Type B pancreatic cell (in vitro differentiated cells): ENCODE measurements at places on chromosomes 7 and 10.

- DNase-seq, result no peak
Observed at GRCh38 chr7:150363872-150364271, 4.8 kb upstream of the REPIN1 start.

GRCh38 chr7:16841681-16842080 is 36.9 kb upstream of the AGR2 start:
- no peak for DNase-seq

- DNase-seq, result no peak
Observed at GRCh38 chr7:20021831-20022230, 195.4 kb downstream of the MACC1 start.

DNA sequence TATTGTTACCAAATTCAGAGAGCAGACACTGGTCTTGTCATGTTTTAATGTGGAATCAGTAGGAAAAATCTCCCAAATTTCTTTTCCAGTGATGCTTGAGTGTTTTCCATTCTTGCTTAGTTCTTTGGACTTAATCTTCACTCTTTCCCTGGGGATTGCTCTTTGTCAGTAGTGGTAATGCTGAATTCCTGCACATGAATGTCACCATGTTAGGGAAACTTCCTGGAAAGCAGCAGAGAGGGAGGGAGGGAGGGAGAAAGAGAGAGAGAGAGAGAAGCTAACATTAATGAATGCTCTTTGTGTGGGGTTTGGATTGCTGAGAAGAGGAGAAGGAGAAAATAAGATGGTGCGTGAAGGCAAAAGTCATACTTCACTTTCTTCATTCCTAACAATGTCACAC is 295.3 kb upstream of the COBL start:
- DNase-seq, result no peak

DNA sequence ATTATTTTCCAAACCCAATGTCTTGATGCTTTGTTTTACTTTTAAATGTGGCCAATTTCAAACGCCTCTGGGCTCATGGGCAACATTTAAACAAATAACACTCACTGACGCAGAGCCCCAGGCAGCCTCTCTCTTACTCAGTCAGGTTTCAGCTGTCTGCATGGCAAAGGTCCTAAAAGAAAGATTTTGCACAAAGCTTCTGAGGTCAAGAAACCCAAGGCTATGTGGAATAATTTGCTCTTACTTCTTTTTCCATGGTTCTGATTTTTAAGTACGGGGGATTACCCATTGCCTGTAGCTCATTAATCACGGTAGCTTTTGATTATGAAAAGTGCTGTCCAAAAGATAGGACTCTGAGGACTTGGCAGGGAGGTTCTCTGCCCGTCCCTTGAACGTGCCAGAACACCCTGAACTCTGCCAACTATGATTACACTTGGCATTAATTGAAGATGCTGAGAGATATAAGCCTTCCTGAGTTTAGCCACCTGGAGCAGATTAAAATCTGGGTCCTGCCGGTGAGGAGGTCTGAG is 14.1 kb upstream of the MSRB2 start:
- DNase-seq, result no peak

DNA sequence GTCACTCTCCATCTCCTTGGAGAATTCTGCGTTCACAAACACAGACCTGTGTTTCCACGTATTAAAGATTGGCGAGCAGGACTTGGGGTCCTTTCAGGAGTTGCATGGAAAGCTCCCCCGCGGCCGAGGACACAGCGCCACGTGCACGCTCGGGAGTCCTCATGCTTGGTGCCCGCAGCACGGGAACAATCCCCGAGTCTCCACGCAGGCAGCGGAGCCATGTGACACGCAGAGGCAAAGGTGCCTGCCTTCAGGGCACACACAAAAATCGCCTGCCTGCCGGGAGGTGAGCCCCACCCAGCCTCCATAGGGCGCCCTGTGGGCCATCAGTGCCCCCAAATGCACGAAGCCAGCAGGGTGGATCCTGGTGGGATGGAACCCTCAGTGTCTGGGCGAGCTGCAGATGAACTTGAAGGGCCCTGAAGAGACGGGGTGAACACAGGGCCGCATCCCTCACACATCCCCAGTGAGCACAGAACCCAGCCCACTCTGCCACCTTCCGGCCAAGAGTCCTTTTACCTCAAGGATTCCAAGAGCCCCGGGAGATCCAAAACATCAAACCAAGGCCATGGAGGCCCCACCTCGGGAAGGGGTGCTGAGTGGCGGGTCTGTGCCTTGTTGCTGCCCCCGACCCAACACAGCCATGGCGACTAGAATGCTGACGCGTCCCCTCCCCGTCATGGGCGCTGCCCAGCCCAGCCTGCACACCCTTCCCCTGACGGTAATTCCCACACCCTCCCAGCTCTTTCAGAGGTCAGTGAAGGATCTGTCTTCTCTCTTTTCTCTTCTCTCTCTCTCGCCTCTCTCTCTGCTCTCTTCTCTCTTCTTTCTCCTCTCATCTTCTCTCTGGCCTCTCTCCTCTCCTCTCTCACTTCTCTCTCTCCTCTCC is 55.9 kb downstream of the CFAP46 start:
- DNase-seq, result peak; percentile 67

GRCh38 chr10:48604991-48605508 is at the start of gene ARHGAP22:
TSS of gene ARHGAP22 (minus strand) at chr10:48605073. CDS start at chr10:48604796, 277 bp downstream.
- peak; percentile 58 for DNase-seq

DNA sequence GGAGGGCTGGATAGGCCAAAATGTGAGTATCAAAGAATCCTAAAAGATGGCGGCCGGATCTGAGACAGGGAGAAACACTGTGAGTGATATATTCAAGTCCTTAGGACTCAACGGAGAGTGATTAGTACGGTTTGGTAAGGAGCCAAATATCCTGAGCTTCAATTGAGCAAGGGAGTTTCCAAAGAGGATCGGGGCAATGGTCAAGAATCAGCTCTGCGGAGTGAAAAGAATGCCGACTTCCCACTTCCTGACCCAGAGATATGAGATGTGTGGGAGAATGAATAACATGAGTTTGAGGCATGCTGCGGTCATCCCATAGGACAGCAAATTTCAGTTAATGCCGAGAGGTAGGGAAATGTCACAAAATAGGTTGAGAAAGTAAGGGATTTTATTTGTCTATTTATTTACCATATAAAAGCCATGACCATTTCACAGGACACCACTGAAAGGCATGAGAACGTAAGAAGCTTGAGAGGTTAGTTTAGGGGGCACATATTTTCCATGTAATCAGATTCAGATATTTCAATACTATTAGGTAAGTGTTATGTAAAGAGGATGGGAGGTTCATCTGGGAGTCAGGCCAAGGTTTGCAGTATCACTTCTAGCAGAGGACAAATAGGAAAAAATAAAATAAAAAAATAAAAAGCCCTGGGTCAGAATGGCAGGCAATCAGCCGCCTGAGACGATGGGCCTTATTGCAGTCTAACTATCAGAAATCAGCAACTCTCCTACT is 165.6 kb downstream of the HGF start:
- no peak for DNase-seq

DNA sequence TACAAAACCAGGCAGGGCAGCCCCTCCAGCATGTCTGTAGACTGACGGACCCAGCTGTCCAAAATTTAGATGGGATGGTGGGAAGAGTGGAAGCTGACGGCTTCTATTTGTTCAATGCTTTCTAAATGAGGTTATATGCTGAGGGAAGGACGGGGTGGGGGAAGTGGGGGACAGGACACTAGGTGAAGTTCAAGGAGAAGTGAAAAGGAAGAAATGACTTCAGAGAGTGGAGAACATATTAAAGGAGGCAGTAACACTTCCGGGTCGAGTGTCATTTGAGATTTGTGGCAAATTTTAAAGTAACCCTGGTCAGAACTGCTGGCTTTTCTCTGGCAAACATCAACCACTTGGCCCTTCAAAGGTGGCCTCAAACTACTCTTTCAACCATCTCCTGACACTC is 9.4 kb downstream of the PIP4K2A start:
- DNase-seq, result no peak

DNA sequence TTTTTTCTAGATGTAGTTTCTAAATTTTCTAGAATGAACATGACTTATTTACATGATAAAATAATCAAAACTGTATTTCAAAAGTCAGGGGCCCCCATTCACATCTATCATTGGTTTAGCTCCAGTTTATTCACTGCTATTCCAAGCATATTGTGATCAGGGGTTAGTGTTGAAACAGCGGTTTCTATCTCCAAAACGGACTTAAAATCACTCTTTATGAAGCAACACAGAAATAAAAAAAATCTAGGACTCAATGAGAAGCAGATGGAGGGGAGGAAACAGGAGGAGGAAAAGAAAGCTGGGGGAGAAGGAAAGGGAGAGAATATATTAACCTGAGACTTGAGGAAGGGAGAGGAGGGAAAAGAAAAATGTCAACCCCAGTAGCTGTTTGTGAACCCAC is 14.8 kb upstream of the CH25H start:
- DNase-seq, result no peak

DNA sequence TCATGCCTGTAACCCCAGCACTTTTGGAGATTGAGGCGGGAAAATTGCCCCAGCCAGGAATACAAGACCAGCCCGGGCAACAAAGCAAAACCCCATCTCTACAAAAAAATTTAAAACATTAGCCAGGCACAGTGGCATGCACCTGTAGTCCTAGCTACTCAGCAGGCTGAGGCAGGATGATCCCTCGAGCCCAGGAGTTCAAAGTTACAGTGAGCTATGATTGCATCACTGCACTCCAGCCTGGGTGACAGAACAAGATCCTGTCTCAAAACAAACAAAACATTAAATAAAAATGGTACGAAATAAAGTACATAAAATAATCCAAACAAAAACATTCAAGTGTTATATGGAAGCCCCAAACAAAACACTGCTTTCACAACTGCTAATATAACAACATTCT is 125.0 kb downstream of the SNX13 start:
- no peak for DNase-seq

GRCh38 chr10:110212119-110213006 is 5.0 kb downstream of the MXI1 start:
- DNase-seq, result no peak

GRCh38 chr7:155945670-155946325 is 133.5 kb upstream of the SHH start:
- DNase-seq, result no peak

GRCh38 chr10:64011912-64012714 is 490.9 kb downstream of the REEP3 start:
- no peak for DNase-seq

DNA sequence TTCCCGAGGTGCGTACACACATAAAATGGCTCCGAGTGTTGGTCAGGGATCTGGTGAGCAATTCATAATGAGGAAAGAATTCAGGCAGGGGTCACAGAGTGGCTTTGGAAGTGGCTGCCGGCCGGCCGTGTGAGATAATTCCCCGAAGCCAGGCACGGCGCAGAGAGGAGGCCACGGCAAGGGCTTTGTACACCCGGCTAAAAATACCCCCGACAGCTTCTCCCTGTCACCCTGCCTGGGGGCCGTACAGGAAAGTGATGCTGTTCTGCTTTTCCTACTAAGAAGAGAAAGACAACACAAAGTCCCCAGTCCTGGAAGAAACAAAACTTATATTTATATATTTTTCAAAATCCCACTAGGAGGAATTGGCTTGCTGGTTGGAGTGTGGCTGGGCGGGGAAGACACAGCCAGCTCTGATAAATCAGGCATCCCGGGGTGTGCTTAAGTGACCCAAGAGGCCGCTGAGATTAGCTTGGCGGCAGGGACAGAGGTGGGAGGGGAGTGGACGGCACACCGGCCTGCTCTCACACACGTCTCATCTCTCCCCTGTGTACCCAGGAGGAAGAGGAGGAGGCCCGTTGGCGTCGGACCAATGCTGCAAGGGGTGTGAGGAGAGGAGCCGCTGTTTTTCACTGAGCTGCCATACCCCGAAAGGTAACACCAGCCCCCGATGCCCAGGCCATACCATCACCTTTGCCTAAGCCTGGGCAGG is 70.5 kb downstream of the ZMIZ1 start:
- no peak for DNase-seq

DNA sequence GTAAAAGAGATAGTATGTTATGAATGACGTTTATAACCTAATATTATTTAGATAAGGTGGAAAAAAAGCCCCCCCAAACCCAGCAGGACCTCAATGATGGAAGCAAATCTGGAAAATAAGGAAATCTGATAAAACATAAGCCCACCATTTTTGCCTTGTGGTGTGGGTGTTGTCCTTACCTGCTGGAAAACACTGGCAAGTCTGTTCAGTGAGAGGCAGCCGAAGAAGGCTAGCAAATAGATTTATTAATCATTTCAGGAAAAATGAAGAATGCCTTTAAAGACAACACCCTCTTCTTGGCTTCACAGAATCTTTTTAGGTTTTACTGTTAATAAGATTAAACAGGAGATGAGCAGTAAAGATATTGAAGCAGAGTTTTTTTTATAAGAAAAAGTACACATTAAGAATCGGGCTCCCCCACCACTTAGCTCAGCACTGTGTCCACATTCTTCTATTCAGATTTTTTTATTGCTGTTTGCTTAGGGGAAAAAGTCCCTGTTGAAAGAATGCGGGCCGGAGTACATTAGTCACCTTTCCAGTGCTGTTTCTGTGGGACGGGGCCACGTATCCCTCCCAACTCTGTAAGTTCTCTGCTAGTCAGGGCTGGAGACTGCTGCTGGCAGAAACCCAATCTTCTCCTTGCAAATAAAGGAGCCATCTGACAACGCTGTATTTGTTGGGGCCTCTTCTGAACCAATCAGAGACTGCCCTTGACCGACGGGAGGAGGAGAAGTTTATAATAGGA is 104.1 kb downstream of the EVX1 start:
- DNase-seq, result no peak

DNA sequence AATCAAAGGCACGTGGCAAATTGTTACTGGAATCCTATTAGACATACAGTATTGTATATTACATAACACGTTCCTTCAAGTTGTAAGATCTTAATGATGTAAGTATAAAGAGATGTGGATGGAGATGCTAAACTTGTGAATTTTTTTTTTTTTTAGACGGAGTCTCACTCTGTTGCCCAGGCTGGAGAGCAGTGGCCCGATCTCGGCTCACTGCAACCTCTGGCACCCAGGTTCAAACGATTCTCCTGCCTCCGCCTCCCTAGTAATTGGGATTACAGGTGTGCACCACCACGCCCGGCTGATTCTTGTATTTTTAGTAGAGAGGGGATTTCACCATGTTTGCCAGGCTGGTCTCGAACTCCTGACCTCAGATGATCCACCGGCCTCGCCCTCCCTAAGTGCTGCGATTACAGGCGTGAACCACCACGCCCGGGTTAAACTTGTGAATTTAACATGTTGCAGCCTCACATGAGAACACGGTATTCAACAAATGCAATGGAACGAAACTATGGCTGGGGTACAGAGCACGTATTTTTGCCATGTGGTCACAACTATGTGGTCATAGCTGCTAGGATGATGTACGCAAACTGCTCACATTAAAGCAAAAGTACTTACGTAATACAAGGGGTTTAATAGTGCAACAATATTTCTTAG is 818 bp upstream of the SUPV3L1 start:
- no peak for DNase-seq

- no peak for DNase-seq
Observed at GRCh38 chr7:13028036-13028824, 340.8 kb downstream of the ARL4A start.

DNA sequence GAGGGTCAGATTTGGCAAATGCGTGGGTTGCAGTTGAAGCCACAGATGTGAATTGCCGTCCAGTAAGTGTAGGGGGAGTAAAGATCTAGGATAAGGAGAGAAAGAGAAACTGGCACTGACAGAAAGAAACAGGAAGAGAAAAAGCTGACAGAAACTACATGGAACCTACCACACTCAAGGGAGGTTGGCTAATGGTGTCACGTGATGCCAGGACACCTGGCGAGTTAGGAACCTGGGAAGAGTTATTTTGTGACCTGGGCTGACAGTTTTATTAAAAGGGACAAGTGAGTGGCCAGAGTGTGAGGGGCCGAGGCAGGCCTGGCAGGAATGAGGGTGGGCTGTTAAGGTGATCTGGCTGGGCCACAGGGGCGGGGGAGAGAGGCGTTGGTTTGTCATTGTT is 188.7 kb downstream of the ADARB2 start:
- DNase-seq, result no peak

- DNase-seq, result no peak
Observed at GRCh38 chr7:73871163-73872011, 10.4 kb downstream of the TMEM270 start.

GRCh38 chr7:13835442-13835841 is 154.0 kb downstream of the ETV1 start:
- no peak for DNase-seq
